ENCODE measurements at places on chromosomes 13 and 19. TPM values are rescaled to one million over a fixed set of nuclear protein-coding genes. Genes with fewer than 3 reads are reported as not detected.

Gene BEST2
- not detected for total RNA-seq

Gene URAD
- not detected for total RNA-seq

DNA sequence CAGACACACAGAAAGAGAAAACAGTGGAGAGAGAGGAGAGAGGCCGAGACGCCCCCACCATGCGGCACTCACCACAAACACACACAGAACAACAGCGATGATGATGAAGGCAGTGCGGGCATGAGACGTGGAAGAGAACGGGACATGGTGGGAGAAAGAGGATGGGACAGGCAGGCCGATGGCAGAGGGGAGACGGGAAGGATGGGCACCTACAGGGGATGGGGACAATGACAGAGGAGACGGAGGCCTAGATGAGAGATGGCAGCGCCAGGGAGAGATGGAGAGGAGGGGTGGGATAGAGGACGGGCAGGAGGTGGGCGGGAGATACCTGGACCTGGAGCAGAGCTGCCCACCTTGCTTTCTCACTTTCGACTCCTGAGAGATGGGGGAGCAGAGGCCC is 1.1 kb upstream of the KLK14 start:
- H3K27me3 ChIP-seq, result peaks cover 8% of the 10 kb centered on the region
- no peaks in the 10 kb centered on the region for H3K36me3 ChIP-seq
- H3K27ac ChIP-seq, result no peak overlapping the region
- no peak for DNase-seq

DNA sequence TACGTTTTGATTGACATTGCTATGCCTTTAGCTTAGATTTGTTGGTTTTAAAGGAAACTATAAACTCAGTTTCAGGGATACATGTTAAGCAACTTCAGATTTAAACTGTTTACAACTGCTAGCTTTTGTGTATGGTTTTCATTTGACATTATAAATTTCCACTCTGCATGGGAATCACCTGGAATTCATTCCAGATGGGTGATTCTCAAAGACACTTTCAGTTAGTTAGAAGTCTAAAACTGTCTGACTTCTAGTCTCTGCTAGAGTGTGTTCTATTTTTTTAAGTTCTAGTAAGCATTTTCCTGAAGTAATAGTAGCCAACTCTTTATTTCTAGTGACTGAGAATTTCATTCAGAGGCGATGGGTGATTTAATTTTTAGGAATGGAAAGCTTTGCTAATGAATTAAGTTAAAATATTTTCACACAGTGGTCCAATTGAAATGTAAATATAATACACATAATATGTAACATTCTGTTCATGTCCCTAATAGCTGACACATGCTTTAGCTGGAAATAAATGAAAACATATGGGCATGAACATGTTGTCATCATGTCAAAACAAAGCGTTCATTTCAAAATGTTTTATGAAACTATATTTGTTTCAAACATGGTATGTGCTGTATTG is 58.3 kb upstream of the CSNK1A1L start:
- no peak for DNase-seq
- no peaks in the 10 kb centered on the region for H3K4me1 ChIP-seq
- H3K36me3 ChIP-seq, result no peaks in the 10 kb centered on the region

GRCh38 chr13:45113233-45114224 is 6.8 kb upstream of the GTF2F2 start:
- H3K4me1 ChIP-seq, result peaks cover 7% of the 10 kb centered on the region
- H3K4me3 ChIP-seq, result no peak overlapping the region
- no peaks in the 10 kb centered on the region for H3K36me3 ChIP-seq
- peaks cover 9% of the 10 kb centered on the region for H3K27me3 ChIP-seq

DNA sequence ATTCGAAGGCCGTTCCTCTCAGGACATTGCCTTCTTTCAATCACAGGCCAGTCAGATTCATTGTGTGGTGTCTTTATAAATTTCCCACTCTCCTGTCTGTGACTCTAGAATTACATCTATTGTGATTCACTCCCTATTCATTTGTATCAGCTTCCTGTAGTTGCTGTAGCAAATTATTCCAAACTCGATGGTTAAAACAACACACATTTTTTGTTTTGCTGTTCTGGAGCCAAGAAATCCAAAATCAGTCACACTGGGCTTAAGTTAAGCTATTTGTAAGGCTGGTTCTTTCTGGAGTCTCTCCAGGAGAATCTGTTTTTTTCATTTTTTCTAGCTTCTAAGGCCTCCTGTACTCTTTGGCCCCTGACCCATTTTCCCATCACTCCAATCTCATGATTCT is 1487.0 kb upstream of the SLC10A2 start:
- no peaks in the 10 kb centered on the region for H3K27me3 ChIP-seq
- DNase-seq, result no peak
- H3K4me3 ChIP-seq, result no peak overlapping the region
- no peak overlapping the region for H3K27ac ChIP-seq
- H3K4me1 ChIP-seq, result no peaks in the 10 kb centered on the region
- no peaks in the 10 kb centered on the region for H3K36me3 ChIP-seq
